ENCODE measurements at places on chromosomes 13 and 19.

DNA sequence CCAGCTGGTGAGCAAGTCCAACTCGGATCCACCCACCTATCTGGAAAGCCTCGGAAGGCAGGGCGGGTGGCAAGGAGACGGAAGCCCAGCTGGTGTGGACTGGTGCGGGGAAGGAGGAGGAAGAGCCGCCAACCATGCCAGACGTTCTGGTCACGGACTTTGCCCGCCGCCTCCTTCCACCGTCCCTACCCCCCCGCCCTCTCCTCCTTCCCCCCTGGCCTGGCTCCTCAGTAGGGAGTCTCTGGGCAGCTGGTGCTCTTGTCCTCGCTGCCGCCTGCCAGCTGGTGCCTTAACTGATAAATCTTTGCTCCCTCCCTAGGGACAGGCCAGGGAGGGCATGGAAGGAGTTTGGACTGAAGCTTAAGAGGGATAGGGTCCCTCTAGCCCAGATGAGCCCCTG, 4.8 kb downstream of the SYNGR4 start:
- DNase-seq: no peak

DNA sequence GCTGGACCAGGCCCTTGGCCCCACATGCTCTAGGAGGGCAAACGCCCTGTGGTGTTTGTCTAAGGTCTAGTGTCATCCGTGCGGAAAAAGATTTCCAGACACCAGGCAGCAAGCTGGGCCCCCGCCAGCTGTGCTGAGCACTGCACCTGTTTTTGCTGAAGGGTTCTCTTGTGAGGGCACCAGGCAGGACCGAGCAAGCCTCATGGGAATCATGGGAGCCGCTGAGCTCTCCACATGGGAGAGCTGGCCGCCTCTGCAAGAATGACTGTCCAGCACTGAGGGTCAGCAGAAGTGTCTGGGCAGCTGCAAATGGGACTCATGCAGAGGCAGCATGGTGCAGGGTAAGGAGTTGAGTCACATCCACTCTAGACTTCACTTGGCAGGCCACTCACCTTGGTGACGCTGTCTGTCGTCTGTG, 12.0 kb downstream of the B3GNT8 start:
- DNase-seq: no peak

- no peak for DNase-seq
Observed at GRCh38 chr19:47280183-47280797, 5.6 kb downstream of the INAFM1 start.

- DNase-seq: no peak
Observed at GRCh38 chr13:97659602-97660001, 225.6 kb downstream of the RAP2A start.

DNA sequence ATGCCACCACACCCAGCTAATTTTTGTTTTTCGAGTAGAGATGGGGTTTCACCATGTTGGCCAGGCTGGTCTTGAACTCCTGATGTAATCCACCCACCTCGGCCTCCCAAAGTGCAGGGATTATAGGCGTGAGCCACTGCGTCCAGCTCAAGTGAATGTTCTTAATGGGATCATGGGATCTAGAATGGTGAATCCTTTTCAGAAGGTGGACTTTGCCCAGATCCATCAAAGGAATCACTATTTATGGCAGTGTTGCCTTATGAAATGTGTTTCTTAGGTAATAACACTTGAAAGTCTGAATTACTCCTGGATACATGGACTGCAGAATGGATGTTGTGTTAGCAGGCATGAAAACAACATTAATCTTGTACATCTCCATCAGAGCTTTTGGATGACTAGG, 20.3 kb downstream of the ARHGAP35 start:
- DNase-seq: no peak

DNA sequence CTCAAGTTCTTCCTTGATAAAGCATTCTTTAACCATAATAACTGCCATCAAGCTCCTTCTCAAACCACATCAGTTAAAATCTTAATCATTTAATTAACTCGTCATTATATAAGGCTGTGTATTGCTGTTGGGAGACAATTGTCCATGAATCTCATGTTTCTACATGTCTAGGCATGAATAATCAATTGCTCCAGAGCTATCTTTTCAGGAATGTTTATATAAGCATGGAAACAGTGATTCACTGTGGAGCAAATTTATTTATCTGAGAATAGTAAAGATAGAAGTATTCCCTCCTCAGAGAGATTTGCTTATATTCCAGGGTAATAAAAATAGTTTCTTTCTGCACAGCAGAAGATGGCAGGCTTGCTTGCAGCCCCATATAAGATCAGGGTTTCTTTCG, 71.1 kb downstream of the CBY2 start:
- no peak for DNase-seq

- DNase-seq: peak; percentile 86
Observed at GRCh38 chr19:48085076-48085475, 25.5 kb downstream of the PLA2G4C start.

- DNase-seq: peak; percentile 1
Observed at GRCh38 chr19:8655340-8655709, 24.9 kb downstream of the NFILZ start.

GRCh38 chr13:65907666-65908525, 1322.2 kb downstream of the PCDH9 start:
- DNase-seq: no peak

DNA sequence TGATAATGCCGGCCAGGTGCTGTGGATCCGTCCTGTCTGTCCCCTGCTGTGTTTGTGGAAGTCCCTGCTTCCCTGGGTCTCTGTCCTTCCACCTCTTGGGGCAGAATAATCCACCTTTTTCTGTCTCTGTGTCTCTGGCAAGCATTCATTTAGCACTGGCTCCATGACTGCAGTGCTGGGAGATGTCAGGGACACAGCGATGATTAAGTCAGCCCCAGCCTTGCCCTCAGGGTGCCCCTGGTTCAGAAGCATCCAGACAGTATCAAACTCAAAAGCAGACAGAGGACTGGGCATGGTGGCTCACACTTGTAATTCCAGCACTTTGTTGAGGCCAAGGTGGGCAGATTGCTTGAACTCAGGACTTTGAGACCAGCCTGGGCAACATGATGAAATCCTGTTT, 1.5 kb downstream of the HIPK4 start:
- no peak for DNase-seq

DNA sequence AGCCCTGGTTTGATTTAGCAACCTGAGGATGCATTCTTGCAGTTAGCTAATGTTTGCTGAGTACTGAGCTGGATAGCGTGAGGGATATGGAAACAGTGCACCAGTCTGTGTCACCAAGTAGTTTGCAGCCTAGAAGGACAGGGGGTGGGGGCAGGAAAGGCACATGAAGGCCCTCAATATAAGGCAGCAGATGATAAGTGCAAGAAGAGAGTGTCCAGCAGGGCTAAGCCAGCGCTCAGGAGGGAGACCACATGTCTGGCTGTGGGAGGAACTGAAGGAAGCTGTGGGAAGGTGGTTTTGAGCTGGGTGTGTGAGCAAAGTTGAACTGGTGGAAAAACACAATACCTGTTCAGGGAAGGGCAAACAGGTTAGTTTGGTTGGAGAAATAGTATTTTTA, 1.7 kb downstream of the CXCL17 start:
- no peak for DNase-seq

- no peak for DNase-seq
Observed at GRCh38 chr19:17148130-17148529, 67.0 kb upstream of the USE1 start.

DNA sequence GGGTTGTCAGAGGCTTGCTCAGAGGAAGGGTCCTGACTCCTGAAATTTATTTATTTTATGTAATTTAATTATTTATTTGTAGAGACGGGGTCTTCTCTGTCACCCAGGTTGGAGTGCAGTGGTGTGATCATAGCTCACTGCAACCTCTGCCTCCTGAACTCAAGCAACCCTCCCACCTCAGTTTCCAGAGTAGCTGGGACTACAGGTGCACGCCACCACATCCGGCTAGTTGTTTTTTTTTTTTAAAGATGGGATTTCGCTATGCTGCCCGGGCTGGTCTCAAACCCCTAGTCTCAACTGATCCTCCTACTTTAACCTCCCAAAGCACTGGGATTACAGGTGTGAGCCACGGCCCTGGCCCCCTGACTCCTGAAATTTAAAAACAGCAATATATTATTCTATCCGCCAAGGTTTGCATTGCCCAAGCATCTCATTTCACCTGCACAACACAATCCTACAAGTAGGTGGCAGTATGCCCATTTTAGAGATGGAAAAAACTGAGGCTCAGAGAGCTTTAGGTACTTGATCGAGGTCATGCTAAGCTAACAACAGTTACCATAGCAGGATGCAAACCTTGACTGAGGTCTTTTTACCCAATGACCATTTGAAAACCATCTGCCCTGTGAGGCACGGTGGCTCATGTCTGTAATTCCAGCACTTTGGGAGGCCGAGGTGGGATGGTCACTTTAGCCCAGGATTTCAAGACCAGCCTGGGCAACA, 18.1 kb downstream of the ARHGEF18 start:
- DNase-seq: peak; percentile 18

- no peak for DNase-seq
Observed at GRCh38 chr13:102251817-102252216, 150.0 kb downstream of the FGF14 start.

- DNase-seq: no peak
Observed at GRCh38 chr13:98474761-98475160, 102.1 kb downstream of the STK24 start.

DNA sequence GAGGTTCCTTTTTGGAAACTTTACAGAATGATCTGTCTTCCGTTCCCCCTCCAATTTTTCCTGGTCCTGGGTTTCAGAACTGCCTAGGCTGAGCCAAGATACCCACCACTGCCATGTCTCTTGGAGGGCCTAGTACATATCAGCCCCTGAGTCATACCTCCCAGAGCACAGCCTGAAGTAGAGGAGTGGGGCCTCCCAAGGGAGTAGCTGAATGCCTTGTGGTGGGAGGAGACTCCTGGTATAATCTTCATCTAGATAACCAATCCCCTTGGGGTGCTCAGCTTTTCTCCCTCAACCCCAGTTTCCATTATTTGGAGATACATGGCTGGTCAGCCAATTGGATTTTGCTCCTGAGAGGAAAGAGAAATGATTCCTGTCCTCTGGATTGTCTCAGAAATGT, 30.3 kb downstream of the ZNF763 start:
- DNase-seq: no peak

DNA sequence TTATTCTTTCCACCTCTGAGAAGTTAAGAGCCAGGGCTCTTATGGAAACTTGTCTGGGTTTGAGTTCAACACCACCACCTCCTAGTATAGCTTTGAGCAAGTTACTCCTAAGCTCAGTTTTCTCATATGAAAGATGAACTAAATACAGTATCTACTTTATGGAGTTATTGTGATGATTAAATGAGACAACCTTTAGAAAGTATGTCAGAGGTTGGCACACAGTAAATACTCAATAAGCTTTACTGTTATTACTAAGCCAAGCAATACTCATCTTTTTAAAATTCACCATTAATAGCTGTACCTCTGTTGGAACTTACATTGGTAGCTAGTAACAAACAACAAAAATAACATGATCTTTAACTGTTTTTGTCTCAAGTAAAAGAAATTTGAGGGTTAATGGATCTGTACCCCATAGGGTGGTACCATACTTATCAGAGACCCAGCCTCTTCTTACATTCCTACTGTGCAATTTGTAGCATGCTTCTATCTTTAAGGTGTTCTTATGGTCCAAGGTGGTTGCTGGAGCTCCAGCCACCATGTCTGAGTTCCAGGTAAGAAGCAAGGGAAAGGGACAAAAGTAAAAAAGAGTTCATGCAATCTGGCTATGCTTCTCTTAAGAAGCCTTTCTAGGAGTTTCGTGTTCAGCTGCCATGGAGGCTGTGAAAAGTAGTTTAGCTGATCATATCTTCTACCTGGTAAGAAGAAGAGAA, 24.1 kb upstream of the NDFIP2 start:
- no peak for DNase-seq

DNA sequence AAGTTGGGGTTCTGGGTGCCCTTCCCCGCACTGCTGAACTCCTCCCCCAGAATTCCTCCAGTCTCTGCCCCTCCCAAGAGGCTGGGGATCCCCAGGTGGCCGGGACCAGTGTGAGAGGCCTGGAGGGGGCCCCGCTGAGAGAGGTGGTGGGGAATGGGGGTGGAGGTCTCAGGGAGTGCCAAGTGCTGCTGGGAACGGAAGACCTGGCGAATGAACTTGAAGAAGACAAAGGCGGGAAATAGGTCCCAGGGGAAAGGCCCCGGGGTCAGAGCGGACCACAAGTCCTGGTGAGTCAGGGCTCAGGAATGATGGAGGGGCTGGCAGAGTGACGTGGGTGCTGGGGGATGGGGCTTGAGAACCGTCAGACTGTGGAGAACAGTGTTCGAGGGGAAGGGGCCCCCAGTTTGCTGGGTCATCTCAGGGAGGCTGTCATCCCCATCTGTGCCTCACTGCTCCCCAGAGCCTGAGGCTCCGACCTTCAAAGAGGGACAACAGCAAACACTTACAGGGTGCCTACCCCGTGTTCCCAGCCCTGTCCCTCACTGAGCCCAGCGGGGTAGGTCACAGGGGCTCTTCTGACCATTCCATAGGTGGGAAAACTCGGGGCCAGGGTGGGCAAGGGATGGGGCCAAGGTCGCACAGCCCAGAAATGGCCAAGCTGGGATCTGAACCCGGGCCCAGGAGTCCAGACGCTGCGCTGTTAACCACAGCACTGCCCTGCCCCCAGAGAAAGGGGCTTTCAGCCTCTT, 16.0 kb upstream of the SEMA6B start:
- no peak for DNase-seq

DNA sequence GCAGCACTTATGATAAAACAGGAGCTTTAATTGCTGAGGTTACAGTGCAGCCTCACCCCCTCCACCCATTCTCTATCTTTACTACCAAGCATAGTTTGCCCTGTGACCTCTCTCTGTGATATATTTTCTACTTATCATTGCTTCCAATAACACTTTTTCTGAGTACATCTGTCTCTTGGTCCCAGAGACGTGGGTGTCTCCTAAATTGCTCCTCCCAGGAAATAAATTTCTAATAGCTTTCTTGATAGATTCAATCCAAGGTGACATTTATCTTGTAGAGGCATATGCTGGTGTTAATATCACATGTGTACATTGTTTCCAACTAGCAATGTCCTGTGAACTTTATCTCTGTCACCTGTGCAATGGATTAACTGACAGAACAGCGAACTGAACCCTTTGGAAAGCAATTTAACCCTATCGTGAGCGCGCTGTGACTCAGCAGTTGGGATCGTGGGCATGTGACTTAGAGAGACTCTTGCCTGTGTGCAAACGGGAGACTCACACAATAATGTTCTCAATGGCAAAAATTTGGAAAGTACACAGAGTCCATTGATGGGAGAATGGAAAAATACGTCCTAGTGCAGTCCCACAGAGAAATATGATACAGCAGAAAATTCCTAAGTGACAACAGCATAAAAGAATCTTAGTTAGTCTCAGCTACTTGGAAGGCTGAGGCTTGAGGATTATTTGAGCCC, 7.0 kb upstream of the MAP2K2 start:
- no peak for DNase-seq

- DNase-seq: no peak
Observed at GRCh38 chr13:62250501-62251201, 835.0 kb upstream of the PCDH20 start.

DNA sequence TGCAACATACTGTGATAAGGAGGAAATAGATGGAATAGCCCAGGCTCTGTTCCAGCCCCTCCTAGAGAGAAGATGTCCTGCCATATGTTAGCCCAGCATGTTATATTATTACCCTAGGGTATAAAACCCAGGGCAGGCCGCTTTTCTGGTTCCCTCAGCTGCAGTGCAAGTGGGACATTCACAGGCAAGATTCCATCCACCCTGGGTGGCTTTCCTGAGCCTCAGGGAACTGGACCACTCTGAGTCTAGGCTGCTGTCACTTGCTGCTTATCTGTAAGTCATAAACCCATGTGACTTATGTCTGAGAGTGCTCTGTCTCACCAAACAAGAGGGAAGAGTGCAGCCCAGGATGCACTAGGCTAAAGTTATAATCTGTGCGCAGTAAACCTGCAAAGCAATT, 413.2 kb downstream of the MZT1 start:
- no peak for DNase-seq

- no peak for DNase-seq
Observed at GRCh38 chr13:50255639-50256038, 240.4 kb downstream of the KCNRG start.

GRCh38 chr13:113791761-113792160, 32.7 kb downstream of the TMEM255B start:
- DNase-seq: no peak

All from NCI-H526 (cell line).